Endothelial cell of coronary artery (primary cell): ENCODE measurements at places on chromosomes 5 and 9. TPM values are rescaled to one million over a fixed set of nuclear protein-coding genes. Genes with fewer than 3 reads are reported as not detected.

Gene TNFSF15
- 0.27 and 4.6 TPM in 2 replicates for total RNA-seq

Gene PRSS3
- total RNA-seq: 16.2 and 53.4 TPM in 2 replicates

Gene FOXD4L4
- total RNA-seq: 0.09 TPM in 2 replicates

Gene TSLP
- total RNA-seq: under 0.01 and 0.09 TPM in 2 replicates

Gene WNT8A
- not detected in 2 replicates for total RNA-seq

Gene SLC36A2
- total RNA-seq: not detected in 2 replicates

Gene TMEM252
- total RNA-seq: not detected in 2 replicates

Gene FOXD4
- total RNA-seq: 0.09 and 0.19 TPM in 2 replicates

Gene EIF4E1B
- not detected in 2 replicates for total RNA-seq

Gene CCDC112
- total RNA-seq: 6.1 and 7.4 TPM in 2 replicates

Gene NDUFAF2
- total RNA-seq: 21.2 and 24.0 TPM in 2 replicates

Gene SHOC1
- total RNA-seq: under 0.01 TPM in 1 of 2 replicates, not detected in the other

Gene PCDHB16
- 0.09 and 0.19 TPM in 2 replicates for total RNA-seq

Gene DNAJC18
- 5.3 and 9.4 TPM in 2 replicates for total RNA-seq

Gene LCNL1
- total RNA-seq: 0.19 TPM in 1 of 2 replicates, not detected in the other

Gene TIMD4
- not detected in 2 replicates for total RNA-seq

Gene ANKRD18B
- total RNA-seq: 0.94 and 2.7 TPM in 2 replicates

Gene SLC6A3
- not detected in 2 replicates for total RNA-seq

Gene GZMA
- total RNA-seq: 0.54 TPM in 1 of 2 replicates, not detected in the other

Gene NFIB
- total RNA-seq: 74.6 and 103 TPM in 2 replicates

Gene OLFML2A
- under 0.01 and 0.28 TPM in 2 replicates for total RNA-seq

Gene PRDM9
- not detected in 2 replicates for total RNA-seq

Gene ADAMTS2
- total RNA-seq: 0.54 and 41.0 TPM in 2 replicates

Gene FIBCD1
- 0.09 and 0.19 TPM in 2 replicates for total RNA-seq

Gene NAIP
- total RNA-seq: 1.4 and 2.4 TPM in 2 replicates

Gene BAAT
- under 0.01 TPM in 1 of 2 replicates, not detected in the other for total RNA-seq

Gene TMEM232
- 0.75 and 1.3 TPM in 2 replicates for total RNA-seq

Gene FOCAD
- total RNA-seq: 64.7 and 84.9 TPM in 2 replicates

Gene PCDHGB6
- 1.7 and 2.7 TPM in 2 replicates for total RNA-seq

Gene MAST4
- total RNA-seq: 39.6 and 41.4 TPM in 2 replicates

Gene RMRP
- 34,663 and 71,197 TPM in 2 replicates for total RNA-seq

Gene SIT1
- not detected in 2 replicates for total RNA-seq

Gene EGFLAM
- total RNA-seq: 0.66 and 2.2 TPM in 2 replicates

Gene PCDHA13
- 0.09 and 0.19 TPM in 2 replicates for total RNA-seq

Gene TAL2
- 0.18 TPM in 1 of 2 replicates, not detected in the other for total RNA-seq

Gene TMEM8B
- total RNA-seq: 0.09 and 1.1 TPM in 2 replicates
